Caco-2 (cell line): ENCODE measurements at places on chromosomes 7 and 10.
A peak's percentile ranks its signal among the peaks of the same experiment; 100 is the strongest.

DNA sequence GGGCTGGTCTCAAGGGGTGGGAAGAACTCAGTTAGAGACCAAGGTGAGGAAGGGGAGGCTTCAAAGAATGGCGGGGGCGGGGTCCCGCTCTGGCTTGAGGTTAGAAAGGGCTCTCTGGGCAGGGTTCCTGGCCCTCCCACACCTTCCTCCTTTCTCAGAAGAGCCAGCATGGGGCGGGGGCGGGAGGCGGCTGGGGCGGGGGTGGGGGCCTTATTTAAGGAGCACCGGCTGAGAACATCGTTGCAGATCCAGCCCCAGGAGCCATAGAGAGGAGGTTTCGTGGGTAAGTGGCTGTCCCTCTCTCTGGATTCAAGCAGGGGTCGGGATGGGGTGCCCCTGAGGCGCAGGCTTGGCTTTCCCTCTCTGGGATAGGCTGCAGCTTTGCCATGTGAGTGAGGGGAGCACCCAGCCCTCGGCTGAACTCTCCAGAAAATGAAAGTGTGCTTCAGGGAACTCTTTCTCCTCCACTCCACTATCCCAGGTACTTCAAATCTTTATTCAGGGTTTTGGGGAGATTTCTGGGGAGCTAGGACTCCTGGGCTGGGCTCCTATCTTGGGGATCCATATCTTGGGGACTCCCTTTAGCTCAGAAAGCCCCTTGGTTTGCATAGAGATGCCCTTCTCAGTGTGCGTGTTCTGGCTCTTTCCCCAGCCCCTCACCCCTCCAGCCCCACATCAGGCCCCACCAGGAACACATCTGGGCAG lies 3.3 kb upstream of the CUEDC2 start:
- no peak for DNase-seq

GRCh38 chr7:45980181-45980905 lies 59.3 kb upstream of the IGFBP3 start:
- DNase-seq: no peak

DNA sequence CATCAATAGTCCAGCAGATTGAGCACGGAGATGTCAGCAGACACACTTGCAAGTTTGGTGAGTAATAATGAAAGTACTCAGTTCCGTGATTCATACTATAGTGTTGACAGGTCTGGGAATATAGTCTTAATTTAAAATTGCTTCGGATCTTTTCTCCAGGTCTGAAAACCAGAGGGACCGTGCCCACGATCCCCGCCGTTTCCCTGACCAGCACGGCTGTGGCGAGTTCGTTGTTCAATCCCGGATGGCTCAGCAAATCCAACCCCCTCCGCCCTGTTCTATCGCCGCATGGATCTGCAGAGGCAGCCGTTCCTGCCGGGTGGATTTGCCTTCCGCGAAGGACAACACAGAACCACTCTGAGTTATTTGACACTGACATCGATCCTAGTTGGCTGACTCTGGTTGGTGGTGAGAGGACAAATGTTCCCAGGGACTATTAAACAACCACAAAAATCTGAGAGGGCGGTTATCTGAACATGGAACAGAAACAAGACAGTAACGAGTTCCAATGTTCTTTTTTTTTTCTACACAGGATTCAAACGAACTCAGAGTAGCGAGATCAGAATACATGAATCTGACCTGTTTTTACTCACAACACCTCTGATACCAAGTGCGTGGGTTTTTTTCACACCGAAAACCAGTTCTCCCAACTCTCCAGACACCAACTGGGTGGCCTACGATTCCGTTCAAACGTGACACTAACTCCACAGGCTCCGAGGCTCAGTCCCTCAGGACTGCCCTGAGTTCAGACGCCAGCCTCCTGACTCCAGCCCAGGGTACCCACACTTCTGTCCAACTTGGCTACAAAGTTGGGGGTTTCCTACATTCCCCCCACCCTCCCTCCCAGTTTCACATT lies 52.7 kb downstream of the RBM17 start:
- DNase-seq: no peak

DNA sequence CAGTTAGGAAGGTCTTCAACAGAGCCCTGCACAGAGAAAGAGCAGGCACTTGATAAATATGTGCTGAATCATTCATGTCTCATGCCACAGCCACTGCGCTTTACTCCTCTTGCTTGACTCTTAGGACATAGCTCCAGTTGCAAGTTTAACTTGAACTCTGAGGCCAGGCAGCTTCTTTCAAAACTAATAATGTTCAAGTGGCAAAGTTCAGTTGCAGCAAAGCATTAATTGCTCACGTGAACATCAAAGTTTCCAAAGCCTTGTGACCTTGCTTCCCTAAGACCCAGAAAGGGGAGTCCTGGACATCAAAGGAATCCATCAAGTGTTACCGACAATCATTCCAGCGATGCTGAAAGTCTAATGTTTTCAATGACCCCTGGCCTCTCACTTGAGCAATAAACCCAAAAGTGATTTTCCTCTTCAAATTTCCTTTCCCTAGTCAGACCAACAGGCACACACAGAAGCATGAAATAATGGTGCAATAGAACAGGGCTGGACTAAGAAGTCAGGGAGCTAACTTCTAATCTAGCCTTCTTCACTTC lies 21.8 kb upstream of the TECTB start:
- DNase-seq: peak; percentile 75

DNA sequence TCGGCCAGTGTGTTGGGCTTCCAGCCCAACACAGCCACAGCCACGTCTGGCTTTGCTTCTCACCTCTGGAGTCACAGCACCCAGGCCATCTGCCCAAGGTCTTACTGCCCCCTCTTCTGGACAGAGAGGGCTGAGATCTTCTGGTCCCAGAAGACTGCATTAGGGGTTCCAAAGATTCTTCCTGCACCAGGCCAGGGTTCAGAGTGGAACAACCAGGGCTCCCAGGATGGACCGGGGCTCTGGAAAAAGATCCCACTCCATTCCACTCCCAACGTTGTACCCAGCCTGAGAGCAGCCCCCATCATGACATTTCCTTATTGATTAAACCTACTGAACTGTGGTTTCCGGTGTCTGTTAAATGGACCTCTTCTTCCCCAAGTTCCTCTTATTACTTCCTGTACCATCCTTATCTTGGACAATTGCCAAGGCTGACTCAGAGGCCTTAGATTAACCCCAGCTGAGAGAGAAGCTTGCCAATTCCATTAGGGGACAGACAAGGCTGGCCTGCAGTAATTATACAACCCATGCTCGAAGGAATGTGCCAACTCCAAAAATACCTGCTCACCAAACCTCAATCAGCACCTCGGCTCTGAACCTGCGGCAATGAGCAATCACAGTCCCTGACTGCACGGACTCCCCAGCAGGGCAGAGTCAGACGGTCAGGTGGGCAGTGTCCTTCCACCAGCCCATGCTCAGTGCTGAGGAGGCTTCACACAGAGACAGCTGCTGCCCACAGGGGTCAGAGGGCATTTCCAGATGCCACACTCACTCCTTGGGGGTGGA lies 47.9 kb upstream of the NPFFR1 start:
- DNase-seq: peak; percentile 30

DNA sequence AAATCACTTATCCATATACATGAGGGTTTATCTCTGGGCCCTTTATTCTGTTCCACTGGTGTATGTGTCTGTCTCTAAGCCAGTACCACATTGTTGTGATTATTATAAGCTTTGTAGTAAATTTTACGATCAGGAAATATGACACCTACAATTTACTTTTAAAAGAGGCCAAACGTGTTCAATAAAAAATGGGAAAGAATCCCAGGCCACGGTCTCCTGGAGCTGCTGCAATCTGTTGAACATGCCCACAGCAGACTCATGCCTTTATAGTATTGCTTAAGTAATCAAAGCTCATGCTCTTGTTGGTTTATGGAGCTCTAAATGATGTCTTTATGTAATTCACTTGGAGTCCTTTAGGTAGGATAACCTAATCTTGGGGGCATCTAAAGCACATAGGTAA lies 273.0 kb downstream of the ZMYND11 start:
- no peak for DNase-seq

- no peak for DNase-seq
Observed at GRCh38 chr7:40714363-40715052, 579.7 kb downstream of the SUGCT start.

- DNase-seq: no peak
Observed at GRCh38 chr10:12697764-12698163, 303.7 kb downstream of the CCDC3 start.

- DNase-seq: no peak
Observed at GRCh38 chr7:28037220-28038010, 143.2 kb downstream of the JAZF1 start.

GRCh38 chr7:133873631-133874030 lies 253.5 kb upstream of the LRGUK start:
- DNase-seq: no peak

- peak; percentile 88 for DNase-seq
Observed at GRCh38 chr10:103712898-103713498, 142.4 kb downstream of the SH3PXD2A start.

- DNase-seq: no peak
Observed at GRCh38 chr10:119933179-119933578, 40.6 kb downstream of the SEC23IP start.

GRCh38 chr7:77991656-77992055 lies 193.1 kb downstream of the PHTF2 start:
- no peak for DNase-seq

DNA sequence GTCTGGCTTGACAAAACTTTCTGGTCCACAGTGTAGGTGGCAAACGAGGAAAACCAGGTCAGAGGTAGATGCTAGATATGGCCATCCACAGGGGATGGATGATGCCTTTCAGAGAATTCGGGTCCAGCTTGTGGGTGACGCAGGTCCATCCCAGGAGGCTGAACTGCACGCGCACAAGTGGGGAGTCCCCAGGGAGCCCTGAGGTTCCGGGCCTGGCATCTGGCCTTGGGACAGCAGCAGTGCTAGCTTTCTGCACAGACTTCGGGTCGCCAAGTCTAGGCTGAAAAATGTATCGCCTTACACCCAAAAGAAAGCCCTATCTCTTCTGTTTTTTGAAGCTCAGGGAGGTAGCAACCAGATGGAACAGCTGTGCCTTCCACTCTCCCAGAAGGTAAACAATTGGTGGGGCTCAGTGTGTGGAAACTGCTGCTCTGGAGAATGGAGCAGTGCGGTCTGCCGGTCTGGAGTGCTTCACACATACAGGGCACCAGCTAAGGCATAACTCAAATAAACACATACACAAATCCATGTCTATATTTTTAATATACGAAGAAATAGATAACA lies 119.3 kb upstream of the ACBD5 start:
- no peak for DNase-seq

- DNase-seq: no peak
Observed at GRCh38 chr10:72753760-72754231, 61.9 kb downstream of the MCU start.

GRCh38 chr7:112159351-112159750 lies 46.8 kb downstream of the DOCK4 start:
- no peak for DNase-seq

- DNase-seq: no peak
Observed at GRCh38 chr10:88228130-88228529, 355.0 kb downstream of the RNLS start.

GRCh38 chr7:36711256-36711655 lies 13.0 kb downstream of the AOAH start:
- DNase-seq: no peak

DNA sequence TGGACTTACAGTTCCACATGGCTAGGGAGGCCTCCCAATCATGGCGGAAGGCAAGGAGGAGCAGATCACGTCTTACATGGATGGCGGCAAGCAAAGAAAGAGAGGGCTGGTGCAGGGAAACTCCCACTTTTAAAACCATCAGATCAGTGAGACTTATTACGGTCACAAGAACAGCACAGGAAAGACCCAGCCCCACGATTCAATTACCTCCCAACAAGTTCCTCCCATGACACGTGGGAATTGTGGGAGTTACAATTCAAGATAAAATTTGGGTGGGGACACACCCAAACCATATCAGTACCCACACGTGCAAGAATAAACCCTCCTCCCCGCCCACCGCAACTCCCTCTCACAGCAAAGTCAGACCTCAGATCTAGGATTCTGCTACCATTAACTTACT lies 4.5 kb upstream of the AIFM2 start:
- DNase-seq: no peak

DNA sequence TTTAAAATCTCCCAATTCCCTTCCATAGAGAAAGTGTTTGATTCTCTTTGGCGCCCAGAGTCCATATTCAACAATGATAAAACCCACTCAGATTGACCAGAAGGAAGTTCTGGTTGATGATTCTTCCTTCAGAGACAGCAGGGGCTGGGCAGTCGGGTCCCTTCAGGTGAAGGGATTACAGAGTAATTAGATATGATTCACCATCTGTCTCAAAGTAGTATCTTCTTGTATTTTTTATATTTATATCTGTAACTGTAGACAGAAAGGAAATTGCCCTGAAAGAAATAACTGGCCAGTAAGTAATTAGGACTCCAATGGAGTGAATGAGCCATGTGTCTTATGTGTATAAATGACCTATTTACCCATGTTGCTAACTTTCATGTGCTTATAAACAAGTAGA lies 156.0 kb downstream of the PLCE1 start:
- no peak for DNase-seq

- DNase-seq: peak; percentile 59
Observed at GRCh38 chr10:71725998-71726579, 6.5 kb upstream of the C10orf105 start.

DNA sequence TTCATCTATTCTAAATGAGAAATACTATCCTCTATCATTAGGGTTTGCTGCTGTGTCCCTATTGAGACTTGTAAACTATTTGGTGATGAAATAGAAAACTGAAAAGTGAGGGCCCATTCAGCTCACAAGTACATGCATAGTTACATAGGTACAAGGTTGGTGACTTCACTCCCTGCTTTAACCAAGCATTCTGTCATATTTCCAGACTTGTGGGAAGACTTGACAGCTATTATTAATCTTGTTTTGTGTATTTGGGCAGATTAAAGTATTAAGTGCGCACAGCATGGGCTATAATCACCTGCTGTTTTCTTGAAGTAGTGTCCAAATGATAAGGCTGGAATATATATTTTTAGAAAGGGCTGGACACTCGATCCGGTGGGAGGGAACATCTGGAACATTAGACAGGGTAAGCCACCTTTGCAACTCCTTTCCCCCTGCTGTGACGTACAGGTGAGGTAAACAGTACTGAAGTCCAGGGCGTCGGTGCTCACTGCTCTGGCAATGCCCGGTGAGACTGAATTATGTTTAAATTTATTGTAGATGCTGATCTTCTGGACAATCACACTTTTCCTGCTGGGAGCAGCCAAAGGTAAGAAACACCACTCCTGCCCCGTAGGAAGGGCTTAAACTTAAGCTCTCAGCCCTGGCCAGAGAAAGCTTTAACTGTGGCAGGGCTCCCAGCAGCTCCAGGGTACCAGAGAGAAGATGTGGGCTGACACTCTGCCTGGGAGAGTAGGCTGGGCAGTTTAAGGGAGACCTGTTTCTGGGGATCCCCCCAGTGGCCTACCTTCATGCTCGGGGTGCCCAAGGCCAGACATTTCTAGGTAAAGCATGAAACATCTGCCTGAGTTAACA lies at the start of gene PNLIPRP1:
PNLIPRP1 (plus strand) TSS at position 370 of the 855 bp plus-strand sequence; CDS start at position 541, 171 bp downstream.
- no peak for DNase-seq

GRCh38 chr10:76950354-76950753 lies 687.3 kb downstream of the KCNMA1 start:
- DNase-seq: no peak
